ENCODE measurements at places on chromosomes 5 and 9.

DNA sequence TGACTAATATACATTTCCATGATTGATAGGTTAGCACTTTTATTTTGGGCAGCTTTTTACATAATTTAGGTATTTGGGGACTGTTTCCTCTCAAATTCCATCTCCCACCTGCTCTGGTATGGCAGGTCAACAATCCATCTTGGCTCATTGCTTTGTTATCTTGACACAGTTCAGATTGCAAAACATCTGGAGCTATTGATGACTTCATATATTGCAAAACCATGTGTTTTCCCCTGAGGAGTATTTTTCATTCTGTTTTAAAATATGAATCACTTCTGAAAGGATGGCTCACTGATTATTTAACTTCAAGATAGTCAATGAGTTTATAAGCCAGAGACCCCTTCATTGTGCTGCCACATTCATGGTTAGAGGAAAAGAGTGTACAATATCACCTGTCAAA is 1206.0 kb upstream of the C9orf72 start:
- no peak for DNase-seq

DNA sequence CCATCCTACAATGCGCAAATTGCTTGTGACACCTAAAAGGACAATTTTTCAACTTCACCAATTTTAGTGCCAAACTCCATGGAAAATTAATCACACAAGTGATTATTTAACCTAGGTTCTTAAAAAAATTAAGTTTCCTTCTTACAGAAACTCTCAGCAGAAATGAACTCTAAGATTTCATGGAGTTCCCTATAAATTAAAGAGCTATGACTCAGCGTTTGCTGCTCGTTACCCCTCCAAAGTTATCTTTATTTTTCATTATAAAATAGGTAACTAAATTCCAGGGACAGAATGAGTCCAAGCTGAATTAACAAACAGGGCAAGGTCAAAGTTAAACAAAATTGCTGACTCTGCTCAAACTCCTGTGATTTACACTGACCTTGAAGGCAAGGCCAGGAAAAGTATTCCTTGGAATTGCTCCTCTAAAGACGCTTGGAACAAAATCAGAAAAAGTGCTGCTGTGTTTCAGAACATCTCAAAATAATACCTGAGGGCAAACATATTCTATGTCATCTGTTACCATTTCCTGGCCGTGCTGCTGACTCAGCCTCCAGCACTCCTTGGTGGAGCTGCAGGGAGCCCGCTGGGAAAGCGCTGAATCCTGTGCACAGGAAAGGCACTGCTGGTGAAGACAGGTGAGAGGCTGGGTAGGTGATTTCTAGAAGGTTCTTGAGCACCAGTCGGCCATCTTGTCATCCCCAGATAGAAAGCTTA is 2.5 kb upstream of the CMBL start:
- no peak for DNase-seq

DNA sequence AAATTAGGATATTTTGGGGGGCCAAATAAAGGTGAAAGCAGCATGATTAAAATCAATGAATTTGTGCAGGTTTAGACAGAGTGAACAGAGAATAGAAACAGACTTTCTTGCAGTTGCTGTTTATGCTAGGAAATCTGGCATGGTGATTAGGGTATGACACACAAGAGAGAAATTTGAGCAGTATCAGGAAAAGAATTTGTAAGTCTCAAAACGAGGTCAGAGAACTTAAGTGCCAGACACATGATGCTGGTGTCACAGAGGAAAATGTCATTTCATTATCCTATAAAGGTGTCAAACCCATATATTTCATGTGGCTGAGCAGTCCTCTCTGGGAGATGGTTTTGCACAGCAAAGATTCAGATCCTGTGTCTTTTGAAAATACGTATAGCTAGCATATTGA is 15.7 kb downstream of the LVRN start:
- DNase-seq, result no peak

DNA sequence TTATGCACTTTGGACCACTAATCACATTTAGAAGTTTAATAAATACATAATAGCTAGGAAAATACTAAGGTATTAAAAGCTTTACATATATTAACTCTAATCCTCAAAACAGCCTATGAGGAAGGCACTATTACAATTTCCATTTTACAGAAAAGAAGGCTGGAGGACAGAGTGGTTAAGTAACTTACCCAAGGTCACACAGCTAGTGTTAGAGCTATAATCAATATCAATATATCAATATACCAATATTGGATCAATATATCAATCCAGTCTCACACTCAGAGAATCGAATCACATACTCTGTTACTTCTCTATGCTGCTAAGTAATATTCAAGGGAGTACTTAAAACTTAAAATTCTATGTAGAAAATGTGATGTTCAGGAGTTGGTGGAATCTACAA is 45.2 kb downstream of the MEF2C start:
- no peak for DNase-seq

GRCh38 chr9:122797316-122798063 is 2.4 kb upstream of the OR1K1 start:
- DNase-seq, result no peak

GRCh38 chr9:14424983-14425382 is 111.0 kb upstream of the NFIB start:
- no peak for DNase-seq

DNA sequence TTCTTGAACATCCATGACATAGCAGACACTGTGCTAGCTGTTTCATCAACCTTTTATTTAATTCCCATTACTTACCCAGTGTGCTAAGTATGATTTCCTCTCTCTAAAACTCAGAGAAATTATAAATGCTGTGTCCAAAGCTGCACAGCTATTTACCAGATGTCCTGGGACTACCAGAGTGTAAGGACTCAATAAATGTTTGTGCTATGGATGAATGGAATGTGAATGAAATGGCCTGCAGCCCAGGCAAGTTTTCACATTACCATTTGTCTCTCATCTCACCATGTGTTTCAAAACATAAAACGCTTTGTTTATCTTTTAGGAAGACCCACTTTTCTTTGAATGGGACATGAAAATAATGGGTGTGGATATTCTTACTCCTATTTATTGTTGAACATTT is 96.2 kb downstream of the ARHGEF28 start:
- no peak for DNase-seq

- DNase-seq, result no peak
Observed at GRCh38 chr5:163809473-163809872, 304.1 kb downstream of the MAT2B start.

- DNase-seq, result peak; percentile 92
Observed at GRCh38 chr5:35617435-35618303, at the start of gene SPEF2. Gene SPEF2 (plus strand): TSS chr5:35617863. CDS start chr5:35617998, 135 bp downstream.

DNA sequence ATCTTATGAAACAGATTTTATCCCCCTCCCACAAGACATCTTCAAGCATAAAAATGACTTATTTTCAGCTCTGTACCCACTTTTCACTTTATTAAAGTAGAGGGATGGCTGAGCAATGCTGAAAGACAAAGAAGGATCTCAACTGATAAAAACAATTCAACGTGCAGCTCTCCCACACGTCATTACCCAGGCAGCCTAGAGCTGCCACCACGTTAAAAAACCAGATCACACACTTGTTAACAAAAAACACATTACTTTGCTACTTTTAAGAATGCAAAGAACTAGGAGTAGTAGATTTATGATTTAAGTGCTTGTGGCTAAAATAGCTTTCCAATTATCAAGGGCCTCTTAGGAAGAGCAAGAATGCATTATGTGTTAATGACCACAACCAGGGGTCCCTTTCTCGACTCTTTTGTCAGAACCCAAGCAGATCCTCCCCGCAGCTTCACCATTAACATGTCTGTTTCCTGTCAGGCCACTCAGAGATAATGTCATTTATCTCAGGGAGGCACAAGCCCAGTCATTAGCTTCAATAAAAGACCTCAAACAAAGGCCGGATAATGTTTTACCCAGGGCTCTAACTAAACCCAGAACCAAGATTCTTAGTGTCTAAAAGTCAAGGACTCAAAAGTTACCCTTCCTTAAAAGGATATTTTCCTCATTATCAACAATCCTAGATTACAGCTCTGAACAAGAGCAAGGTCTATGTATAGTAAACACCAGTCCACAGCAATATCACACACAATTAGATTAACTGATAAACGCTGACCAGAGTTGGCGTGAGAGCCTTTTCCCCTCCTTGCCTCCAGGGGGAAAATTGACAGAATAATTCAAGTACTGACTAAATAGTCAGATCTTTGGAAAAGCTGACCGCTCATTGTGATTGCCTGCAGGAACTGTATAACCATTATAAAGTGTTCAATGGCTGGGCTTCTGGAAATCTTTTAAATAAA is 7.5 kb downstream of the ZNF608 start:
- no peak for DNase-seq

All from activated CD4-positive, alpha-beta T cell treated with anti-CD3 and anti-CD28 coated beads, Interleukin-2, amount 50 U/mL, for 16 hours (primary cell).